ENCODE measurements at places on chromosomes 12 and 14.

DNA sequence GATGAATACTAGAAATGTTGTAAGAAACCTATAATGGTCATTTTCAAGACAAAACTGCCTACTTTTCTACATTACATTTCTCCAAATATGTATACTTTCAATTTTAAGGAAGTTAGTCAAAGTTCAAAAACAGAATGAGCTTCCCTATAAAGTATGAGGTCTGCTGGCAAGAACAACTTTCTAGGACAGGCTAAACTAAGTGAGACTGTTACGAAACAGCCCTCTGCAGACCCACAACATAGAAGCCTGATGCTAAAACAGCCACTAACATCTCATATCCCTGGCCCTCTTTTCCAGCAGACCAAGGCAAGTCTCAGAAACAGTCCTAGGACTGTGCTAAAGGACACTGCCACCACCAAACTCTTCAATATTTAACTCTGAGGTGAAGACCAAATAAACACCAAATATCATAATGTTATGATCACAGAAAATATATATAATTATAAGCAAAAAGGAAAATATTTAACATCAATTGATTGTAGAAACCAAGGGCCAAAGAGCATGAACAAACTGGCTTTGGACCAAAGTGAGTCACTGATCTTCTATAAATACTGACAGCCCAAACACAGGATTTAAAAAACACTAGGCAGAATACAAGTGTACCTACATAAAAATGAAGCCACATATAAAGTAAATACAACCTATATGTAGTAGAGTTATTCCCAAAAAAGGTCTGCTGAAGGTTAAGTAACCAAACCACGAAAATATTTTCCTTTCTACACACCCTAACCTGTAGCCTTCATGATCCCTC is 27.7 kb downstream of the PPP4R3A start:
- no peak for DNase-seq

- DNase-seq, result no peak
Observed at GRCh38 chr14:42541535-42542001, 934.9 kb downstream of the LRFN5 start.

GRCh38 chr12:6967651-6968100 is 2.8 kb downstream of the PHB2 start:
- no peak for DNase-seq

- peak; percentile 89 for DNase-seq
Observed at GRCh38 chr12:113149361-113150150, at the start of gene CFAP73. Gene CFAP73 (plus strand): TSS chr12:113149724. CDS start chr12:113149858, 134 bp downstream.

DNA sequence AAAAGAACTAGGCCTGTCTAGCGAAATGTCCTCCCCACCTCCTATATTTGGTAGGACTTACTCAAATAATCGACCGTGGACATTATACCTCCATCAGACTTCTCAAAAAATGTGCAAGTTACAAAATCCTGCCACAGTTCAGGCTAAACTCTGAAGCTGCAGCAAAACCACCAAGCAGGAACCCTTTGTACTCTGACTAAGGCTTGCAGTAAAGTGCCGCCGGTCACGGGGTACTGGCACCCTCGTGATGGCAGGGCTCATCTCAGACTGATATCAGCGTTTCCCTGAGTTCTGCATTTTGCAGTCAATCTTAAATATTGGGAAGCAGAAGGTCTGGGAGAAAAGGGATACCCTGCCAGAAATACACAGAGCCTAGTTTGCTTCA is 17.1 kb downstream of the SLC11A2 start:
- no peak for DNase-seq

GRCh38 chr12:135138-135537 is 68.6 kb downstream of the IQSEC3 start:
- DNase-seq, result no peak

- DNase-seq, result no peak
Observed at GRCh38 chr12:105287408-105287807, 43.1 kb upstream of the C12orf75 start.

DNA sequence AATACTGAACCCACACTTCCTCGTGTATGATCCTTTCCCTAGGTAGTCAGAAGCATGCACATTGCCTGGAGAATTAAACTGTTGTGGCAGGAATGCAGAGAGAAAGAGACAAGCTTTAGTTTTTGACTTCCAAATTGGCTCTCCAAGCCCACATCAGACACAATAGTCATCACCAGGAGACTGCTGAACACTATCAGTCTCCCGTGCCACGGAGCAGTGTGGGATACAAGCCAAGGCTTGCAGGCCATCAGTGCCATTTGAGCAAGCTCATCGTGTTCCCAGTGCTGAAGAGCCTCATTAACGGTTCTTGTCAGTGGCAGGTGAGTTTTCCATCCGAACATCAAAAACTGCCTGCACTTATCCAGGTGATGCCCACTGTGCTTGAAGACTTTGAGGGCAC is 410.8 kb downstream of the NAV3 start:
- no peak for DNase-seq

GRCh38 chr12:100656141-100656540 is 82.7 kb downstream of the GAS2L3 start:
- DNase-seq, result no peak

DNA sequence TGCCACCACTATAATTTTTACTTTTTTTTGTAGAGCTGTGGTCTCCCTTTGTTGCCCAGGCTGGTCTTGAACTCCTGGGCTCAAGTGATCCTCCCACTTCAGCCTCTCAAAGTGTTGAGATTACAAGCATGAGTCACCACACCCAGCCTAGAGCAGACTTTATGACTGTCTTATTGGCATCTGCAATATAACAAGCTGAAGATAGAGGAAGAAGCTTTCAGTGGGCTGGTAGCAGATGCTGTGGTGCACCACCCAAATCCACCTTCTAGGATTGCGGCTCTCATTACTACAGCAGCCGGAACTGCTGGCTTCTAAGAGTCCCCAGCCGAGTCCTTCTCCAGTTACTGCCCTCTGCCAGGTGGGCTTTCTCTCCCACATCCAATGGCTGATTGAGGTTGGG is 7.6 kb upstream of the STK38L start:
- DNase-seq, result no peak

- no peak for DNase-seq
Observed at GRCh38 chr12:47028981-47029708, 50.3 kb upstream of the PCED1B start.

DNA sequence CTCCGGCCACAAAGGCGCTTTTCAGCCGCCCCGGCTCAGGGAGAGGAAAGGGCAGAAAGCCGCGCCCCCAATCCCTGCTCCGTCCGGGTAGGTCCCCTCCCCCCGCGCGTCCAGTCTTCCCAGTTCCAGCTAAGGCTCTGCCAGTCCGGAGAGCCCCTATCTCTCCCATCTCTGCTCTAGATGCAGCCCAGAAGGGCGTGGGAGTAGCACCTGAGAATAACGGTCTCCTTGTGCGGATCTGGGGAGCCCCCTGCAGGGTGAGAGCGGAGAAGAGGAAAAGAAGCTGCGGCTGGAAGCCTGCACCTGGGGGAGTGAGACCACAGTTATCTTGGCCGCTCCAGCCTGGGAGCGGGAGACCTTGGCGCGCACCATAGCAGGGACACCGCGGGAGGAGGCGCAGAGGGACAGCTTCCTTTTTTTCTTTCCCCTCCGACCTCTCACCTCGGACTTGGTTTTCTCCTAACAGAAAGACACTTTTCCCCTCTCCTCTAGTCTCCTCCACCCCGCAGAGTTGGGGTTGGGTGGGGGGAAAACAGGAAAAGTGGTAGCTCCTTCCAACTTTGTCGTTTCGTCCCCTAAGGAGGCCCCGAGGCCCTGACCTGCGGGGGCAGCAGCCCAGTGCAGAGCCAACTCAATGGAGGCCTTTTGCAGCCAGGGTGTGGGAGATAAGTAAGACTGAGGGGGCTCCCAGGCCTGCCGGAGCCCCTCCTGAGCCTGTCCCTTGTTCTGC is 2.4 kb downstream of the DHH start:
- no peak for DNase-seq

GRCh38 chr12:26052652-26053051 is 72.2 kb downstream of the BHLHE41 start:
- DNase-seq, result no peak

GRCh38 chr12:85740186-85740585 is 96.0 kb downstream of the RASSF9 start:
- no peak for DNase-seq

GRCh38 chr14:75496755-75497154 is 25.5 kb upstream of the BATF start:
- DNase-seq, result no peak

- no peak for DNase-seq
Observed at GRCh38 chr12:94404854-94405253, 54.8 kb downstream of the CEP83 start.

- no peak for DNase-seq
Observed at GRCh38 chr12:26555139-26555538, 277.9 kb downstream of the ITPR2 start.

DNA sequence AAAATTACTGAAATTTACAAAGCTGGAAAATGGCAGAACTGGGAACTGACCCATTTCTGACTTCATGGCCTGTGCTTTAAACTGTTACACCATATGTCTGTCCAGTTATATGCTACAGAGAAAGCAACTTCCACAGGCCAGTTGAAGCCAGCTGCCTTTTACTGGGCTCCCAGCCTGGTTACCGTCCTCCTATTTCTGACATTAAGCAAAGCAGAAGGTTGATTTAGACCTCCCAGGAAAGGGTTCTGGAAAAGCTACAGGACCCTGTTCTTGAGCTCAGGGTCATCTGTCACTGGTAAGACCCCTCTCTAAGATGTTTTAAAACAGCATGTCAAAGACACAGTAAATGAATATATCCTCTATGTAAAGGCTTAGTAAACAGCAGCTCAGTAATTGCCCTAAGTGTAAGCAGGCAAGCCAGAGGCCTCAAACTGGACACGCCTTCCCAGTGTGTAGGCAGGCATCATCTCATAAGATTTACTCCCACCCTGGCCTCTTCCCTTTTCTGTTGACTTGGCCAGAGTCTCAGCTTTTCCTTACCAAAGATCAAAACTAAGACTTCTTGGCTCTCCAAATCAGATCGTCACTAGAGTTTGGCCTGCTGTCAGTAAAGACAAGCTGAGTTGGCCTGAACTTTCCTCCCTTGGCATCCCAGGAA is 55.4 kb upstream of the RNU6-8 start:
- no peak for DNase-seq

DNA sequence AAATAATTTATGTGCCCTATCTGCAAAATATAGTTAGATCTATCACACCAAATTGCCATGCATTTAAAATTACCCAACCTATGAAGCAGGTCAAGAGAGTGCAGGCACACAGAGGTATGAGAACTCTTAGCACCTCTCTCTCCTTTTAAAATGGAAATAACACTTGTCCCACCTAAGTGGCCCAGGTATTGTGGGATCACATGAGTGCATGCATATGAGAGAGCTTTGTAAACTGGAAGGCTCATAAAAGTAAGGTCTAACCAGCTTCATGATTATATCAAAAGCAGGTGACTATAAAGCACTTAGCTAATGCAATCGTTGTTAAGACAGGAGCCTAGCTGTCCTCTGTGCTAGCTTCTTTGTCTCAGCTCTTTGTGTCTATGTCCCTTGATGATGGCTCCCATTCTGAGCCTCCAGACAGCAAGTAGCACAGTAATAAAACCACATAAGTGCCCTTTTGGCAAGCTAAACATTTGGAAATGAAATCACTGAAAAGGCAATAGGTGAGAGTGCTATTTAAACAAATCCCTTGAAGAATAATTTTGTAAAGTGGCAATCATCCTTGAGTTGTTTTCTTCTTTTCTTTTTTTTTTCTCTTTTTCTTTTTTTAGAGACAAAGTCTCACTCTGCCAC is 219.0 kb downstream of the NTF3 start:
- DNase-seq, result no peak

DNA sequence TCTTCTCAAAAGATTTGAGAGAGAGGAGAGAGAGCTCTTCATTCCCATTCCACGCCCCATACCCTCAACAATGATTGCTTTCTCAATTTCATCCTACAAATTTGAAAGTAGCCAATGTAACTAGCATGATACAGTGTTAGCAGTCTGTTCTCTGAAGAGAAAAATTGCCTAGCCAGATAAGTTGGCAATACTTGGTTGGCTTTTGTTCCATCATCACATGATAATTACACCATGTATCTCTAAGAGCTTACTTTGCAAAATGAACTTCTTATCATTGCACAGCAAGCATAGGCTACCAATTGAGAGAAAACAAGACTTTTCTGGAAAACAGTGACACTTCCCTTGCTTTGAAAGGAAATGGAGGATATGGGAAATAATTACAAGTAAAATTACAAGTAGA is 68.9 kb downstream of the FSCB start:
- DNase-seq, result no peak

DNA sequence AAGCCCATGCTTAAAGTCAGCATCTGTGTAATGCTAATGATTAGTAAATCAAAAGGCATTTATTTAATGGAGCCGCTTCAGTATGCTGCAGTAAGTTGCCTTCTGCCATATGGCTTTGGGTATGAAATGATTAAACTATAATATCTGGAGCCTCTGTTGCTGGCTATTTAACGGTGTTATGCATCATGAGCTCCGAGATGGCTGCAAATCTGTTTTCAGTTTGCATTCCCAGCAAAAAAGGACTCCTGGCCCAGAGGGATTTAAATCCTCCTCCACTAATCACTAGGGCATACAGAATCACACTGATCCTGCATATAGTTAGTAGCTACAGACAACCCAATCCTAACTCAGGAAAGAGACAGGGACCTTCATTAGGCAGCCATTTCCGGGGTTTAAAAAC is 171.5 kb upstream of the EEA1 start:
- DNase-seq, result no peak

DNA sequence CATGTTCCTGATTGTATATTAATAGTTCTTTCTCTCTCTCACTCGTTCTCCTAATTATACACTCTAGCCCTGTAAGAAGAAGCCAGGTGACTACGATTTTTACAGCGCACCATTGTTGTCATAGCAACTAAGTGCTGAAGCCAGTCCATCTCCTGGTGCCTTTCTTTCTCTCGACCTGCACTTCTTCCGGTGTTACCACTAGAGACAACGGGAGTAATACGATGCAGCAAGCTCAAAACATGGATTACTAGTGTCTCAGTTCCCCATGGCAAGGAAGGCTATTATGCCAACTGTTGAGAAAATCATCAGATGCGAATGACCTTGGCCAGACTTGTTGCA is 40.8 kb upstream of the DCD start:
- DNase-seq, result no peak

DNA sequence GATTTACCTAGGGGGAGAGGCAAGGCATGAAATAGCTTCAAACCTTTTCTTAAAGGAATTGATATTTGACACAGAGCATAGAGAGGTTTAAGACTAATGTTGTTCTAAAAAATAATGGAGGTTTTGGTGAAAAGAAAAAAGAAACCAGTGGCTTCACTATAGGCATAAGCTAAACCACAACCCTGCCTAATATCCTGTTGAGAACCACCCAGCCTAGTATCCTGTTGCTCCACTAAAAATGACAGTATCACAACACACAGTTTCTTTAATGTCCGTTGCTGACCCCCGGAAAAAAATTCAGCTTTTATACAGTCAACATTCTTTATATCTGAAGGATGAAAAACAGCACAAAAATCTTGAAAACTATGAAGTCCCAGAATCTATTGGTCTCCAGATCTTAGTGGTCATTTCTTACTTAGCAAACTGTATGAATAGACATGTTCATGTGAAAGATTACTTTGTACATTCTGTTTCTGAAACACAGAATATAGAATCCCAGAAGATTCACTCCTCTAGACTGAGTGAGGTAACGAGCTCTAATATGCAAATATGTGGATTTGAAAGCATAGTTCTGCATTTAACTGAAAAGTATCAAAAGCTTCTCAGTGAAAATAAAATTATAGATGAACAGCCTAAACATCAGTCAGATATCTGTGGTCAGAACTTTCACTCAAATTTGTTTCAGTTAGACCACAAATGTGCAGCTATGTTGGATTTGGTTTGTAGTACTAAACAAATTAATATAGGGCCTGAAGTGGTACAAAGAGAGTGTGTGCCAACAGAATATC is 40.5 kb downstream of the GALC start:
- no peak for DNase-seq

- DNase-seq, result no peak
Observed at GRCh38 chr12:29707846-29708245, 75.9 kb downstream of the TMTC1 start.
